T-cell (primary cell): ENCODE measurements at places on chromosomes 3 and 15.

- DNase-seq: no peak
Observed at GRCh38 chr15:89667706-89667960, 11.5 kb downstream of the PLIN1 start.

GRCh38 chr15:74432968-74433591, 678 bp downstream of the SEMA7A start:
- DNase-seq: no peak

DNA sequence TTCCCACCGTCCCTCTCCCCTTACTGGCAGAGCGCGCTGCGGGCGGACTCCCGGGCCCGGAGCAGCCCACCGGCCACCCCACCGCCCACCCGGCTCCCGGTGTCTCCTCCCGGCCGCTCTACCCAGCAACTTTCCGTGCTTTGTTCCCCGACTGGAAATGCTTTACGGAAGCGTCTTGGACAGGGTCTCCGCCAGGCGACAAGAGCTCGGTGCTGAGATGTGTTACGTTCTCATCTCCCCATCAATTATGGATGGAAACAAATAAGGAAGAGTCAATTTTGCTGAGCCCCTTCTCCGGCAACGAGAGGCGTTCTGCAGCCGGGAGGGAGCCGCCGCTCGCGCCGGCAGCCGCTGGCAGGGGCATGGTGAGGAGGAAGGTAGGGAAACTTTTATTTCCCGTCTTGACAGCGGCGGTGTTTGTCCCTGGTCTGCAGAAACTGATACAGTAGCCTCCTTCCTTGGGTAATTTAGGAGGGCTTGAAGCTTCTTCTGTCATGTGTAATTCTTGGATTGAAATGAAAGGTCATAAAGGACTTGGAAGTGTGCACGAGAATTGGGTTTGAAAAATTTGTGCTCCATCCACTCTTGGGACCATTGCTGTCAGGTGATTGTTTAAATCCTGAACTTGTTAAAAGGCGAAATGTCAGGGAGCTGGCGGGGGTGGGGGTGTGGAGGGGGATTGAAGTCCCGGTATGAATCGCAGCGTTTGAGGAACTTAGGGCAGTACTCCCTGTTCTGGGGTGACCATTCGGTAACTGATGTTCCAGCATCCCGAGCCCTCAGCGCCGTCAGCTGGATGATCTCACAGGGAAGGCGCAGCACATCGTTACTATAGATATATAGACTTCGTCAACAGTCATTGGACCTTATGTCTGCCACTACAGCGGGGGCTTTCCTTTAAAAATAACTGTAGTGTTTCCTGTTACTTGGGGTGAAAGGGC, 1.5 kb downstream of the SEMA6D start:
- DNase-seq: no peak

DNA sequence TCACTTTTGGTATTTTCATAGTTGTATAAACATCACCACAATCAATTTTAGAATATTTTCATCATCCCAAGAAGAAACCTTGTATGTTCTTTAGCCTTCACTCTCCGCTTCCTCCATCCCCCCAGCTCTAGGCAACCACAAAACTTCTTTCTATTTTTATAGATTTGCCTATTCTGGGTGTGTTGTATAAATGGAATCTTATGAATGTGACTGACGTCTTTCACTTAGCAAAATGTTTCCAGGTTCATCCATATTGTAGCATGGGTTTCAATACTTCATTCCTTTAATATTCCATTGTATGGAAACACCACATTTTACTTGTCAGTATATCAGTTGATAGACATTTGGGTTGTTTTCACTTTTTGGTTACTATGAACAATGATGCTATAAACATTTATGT, 335.8 kb upstream of the GOLIM4 start:
- no peak for DNase-seq

GRCh38 chr3:21919383-21919782, 168.4 kb upstream of the ZNF385D start:
- no peak for DNase-seq

- no peak for DNase-seq
Observed at GRCh38 chr3:53216723-53217122, 39.1 kb downstream of the TKT start.

GRCh38 chr15:64869501-64869900, 27.8 kb downstream of the PLEKHO2 start:
- DNase-seq: no peak

GRCh38 chr15:78598348-78598747, 22.4 kb downstream of the CHRNA3 start:
- no peak for DNase-seq

GRCh38 chr3:65936908-65937638, 101.6 kb downstream of the MAGI1 start:
- no peak for DNase-seq

- DNase-seq: no peak
Observed at GRCh38 chr3:149199474-149199873, 22.2 kb downstream of the CP start.

GRCh38 chr15:51841406-51842040, 12.1 kb downstream of the TMOD3 start:
- DNase-seq: no peak

DNA sequence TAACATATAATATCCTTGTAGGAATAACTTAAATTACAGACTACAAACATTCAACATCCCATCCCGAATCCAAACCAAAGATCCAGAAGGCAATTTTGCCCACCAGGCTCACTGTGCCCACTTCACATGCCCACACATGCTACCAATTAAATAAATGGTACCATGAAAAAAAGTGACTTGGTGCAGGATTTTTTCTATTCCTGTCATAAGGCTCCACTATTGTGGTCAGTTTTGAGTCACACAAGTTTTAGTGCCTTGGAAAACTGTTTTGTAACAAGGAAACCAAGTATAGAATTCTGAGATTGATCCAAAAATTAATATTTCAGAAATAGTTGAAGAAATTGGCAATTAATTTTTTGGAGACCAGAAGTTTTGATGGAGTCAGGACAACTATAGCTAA, 470.1 kb upstream of the THBS1 start:
- no peak for DNase-seq

DNA sequence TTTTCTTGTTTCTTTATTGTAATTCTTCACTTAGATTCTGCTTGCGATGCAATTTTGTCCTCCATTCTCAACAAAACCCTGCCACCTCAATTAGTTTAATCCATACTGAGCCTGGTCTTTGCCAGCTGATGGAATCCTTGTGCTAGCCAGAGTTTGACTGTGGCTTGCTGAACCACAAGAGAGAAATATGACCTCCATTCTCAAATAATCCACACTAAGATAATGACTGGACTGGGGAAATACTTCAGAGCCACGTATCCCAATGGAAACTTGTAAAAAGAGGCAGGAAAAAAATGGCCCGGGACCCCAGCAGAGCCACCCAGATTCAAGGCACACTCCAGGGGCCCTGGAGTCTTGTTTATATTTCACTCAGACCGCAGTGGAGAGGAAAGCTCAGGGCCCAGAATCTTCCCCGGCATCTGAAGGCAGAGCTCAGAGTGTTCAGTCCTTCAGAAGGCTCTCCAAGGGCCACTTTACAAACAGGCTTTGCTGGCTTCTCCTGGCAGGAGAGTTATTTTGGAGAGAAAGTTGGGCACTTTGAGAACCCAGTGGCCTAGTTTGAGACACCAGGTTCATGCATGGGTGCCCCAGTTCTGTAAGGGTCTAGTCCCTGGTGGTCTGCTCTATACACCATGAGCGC, 62.7 kb downstream of the SSUH2 start:
- DNase-seq: no peak

- DNase-seq: no peak
Observed at GRCh38 chr15:48939648-48940047, 24.1 kb downstream of the SHC4 start.

DNA sequence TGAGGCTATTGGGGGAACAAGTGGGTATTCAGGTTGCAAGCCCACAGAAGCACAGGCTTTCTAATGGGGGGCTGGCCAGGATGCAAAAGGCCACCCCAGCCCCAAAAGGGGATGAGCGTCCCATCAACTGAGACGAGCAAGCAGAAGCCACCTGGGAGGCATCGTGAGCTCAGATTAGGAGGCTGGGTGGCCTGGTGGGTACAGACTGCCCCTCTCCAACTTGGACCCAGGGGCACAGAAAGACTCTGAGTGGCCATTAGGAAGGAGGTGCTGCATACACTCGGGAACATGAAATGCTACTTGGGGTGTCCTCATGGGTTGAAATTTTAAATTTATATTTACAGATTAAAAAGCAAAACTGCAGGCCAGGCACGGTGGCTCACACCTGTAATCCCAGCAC, 29.1 kb downstream of the SLC41A3 start:
- DNase-seq: no peak

GRCh38 chr3:135965506-135966270, at the start of gene PPP2R3A:
Gene PPP2R3A, plus strand, starts transcription at chr3:135965728. Its CDS starts 35,771 bp downstream, at chr3:136001499.
- DNase-seq: peak; percentile 54

- no peak for DNase-seq
Observed at GRCh38 chr3:195139876-195140240, 131.1 kb downstream of the XXYLT1 start.

GRCh38 chr3:74057169-74057568, 432.4 kb upstream of the PDZRN3 start:
- DNase-seq: no peak

GRCh38 chr3:37994639-37994972, 4.0 kb downstream of the VILL start:
- DNase-seq: no peak

DNA sequence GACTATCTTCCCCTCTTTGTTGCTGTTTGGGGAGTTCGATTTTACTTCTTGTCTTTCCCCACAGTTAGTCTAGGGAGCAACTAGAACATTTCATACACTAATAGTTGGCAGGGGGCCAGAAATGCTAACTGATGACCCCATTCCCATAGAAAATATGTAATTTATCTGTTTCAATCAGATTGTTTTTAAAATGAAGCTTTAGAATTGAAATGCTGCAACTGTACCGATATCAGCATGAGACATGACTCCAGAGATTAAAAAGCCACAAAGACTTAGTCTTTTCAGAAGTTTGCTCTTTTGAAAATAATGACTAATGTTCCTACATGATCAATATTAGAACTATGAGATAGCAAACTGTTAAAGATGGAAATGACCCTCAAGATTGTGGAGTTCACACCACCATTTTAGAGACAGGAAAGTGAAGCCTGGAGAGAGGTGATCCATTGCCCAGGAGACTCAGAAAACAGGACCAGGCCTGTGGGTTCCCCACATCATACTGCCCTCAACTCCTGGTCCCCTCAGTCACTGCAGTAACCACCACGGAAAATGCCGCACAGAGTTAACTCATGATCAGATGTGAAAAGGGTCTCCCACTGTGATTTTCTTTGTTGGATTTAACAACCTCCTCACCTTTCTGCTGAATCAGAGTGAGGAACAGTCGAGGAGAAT, 130.3 kb downstream of the CHDH start:
- DNase-seq: no peak

GRCh38 chr3:195153653-195154052, 117.3 kb downstream of the XXYLT1 start:
- DNase-seq: no peak

DNA sequence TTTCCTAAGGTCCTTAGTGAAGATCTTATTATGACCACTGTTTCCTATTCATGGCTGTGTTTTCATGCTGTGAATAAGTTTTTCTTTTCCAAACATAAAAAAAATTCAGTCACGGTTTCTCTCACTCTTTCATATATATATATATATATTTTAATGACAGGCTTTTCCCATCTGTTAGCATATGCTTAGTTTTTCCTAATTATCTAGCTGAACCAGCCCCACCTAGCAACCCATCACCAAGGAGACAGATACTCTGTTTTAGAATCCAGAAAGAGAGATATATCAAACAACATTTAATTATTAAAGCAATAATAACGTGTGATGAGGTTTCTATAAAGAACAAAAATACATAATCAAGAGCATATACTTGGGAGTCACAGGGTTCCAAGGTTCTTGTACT, 58.3 kb downstream of the TMCC1 start:
- DNase-seq: no peak

DNA sequence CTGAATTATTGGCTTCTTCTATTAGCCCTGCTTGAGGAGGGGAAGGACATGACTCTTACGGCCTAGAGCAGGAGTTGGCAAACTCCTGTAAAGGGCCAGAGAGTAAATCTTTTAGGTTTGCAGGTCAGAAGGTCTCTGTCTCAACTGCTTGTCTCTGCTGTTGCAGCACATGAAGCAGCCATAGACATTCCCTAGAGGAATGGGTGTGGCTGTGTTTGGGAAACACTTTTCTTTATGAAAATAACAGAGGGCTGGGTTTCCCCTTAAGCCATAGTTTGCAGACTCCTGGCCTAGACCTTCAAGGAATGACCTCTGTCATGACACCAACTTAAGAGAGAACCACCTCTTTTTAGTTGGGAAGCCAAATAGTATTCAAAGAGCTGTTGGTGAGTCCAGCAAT, 10.3 kb downstream of the TRAK1 start:
- no peak for DNase-seq

DNA sequence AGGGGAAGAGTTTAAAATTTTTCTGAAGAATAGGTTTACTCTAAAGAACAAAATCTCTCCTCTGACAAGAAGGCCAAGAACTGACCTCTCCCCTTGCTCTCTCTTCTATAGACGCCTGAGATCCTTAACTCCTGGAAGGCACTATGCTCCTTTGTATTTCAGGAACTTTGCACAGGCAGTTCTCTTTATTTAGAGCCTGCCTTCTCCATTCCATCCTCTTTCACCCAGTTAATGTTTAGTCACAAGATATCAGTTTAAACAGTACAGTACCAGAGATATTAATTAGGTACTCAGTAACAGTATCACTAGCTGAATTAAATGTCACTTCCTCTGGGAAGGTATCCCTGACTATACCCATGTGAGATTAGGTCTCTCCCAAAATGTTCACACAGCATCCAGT, 33.5 kb downstream of the HERC1 start:
- DNase-seq: no peak

DNA sequence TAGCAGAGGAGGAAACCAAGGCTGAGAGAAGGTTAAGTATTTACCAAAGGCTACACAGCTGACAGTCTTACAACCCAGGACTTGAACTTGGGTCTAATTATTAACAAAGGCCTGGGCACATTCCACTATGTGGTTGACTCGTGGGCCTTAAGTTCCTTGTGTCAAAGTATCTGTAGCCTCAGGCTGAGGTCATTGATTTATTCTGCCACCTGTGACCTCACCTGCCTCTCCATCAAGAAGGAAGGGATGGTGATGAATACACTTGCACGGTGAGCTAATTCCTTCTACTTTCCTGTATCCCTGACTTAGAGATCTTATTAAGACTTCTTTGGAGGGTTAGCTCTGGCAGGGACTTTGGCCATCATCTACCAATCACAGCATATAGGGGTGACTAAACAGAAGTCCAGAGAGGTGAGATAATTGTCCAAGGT, 19.9 kb upstream of the LRRC58 start:
- DNase-seq: no peak

DNA sequence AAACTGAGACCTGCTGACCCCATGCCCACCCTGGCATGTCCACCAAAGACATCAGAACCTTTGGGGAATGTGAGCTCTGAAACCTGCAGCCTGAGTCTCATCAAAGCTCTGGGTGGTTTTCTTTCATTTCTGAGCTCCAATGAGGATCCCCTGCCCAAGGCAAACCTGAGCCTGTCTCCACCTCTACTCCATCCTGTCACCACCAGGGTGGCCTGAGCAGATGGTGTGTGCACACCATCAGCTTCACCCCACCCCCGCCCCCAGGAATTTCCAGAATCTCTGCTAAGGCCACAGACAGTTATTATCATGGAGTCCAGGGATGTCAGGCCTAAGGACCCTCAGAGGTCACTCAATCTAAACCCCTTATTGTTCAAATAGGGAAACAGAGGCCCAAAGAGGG, 1.3 kb downstream of the XIRP1 start:
- no peak for DNase-seq
